ENCODE measurements at places on chromosomes 2 and 18. TPM values are rescaled to one million over a fixed set of nuclear protein-coding genes. Genes with fewer than 3 reads are reported as not detected.

DPYSL5 gene
- not detected for total RNA-seq

CSRNP3 gene
- 1.9 TPM for total RNA-seq

TMEM198 gene
- total RNA-seq, result 0.77 TPM

FARSB gene
- total RNA-seq, result 10.7 TPM

NEU2 gene
- total RNA-seq, result not detected

DSEL gene
- total RNA-seq, result 69.8 TPM

ARHGAP25 gene
- 1.1 TPM for total RNA-seq

SFTPB gene
- total RNA-seq, result under 0.01 TPM

CD8B2 gene
- not detected for total RNA-seq

SERPINB10 gene
- total RNA-seq, result 1.00 TPM

All from uterine smooth muscle cell (primary cell).